Activated T-cell treated with anti-CD3 and anti-CD28 coated beads for 1 hour (primary cell): ENCODE measurements at places on chromosomes 11 and 22.

GRCh38 chr11:70066136-70066520 is 12.0 kb upstream of the ANO1 start:
- no peak for DNase-seq

DNA sequence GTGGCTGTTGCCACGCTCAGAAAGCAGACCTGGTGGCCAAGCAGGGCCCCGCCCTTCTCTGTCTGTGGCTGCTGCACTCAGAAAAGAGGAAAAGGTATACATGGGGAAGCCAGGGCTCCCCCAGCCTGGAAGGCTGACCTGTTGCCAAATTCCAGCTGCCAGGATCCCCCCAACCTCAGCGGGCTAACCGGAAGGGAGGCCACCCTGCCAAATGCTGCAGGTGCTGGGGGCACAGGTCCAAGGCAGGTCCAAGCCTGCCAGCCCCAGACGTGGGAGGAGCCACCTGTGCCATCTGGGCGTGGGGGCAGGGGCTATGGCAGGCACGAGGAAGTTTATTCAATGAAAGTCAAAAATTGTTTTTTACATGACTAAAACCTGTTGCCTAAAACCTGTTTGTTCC is 2.6 kb downstream of the NPTXR start:
- no peak for DNase-seq

DNA sequence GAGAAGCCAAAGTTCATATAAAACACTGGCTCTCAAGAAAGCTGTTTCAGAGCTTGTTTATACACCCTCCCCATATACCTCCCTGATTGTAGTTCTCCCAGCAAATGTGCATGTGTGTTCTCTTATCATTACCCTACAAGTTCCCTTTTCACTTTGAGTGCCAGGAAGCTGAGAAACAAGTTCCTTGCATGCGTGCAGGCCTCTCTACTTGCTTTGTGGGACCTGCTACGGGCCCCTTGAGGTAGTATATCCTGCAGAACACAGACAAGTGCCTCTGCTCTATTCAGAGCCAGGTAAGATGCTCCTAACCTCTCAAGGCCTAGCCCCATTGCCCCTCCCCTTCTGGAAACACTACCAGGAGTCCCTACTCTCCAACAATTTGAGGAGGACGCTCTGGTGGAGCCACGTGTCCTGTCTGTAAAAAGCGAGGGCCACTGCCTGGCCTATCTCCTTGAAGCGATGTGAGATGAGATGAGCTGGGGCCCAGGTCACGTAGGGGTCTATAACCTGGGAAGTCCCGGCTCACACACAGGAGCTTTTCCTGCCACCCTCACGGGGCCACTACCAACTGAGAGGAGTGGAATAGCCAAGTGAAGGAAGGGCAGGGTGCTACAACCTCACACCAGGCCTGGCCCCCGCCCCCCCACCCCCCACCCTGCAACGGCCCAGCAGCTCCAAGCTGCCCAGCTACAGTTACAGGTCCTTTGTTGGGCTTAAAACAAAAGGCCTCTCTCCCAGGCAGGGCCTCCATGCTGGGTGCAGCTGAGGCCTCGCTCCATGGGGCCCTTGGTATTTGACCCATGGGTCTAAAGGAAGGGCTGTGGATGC is 2.6 kb upstream of the ATP5MGL start:
- DNase-seq, result no peak

- DNase-seq, result no peak
Observed at GRCh38 chr11:1763336-1763795, 361 bp downstream of the CTSD start.

DNA sequence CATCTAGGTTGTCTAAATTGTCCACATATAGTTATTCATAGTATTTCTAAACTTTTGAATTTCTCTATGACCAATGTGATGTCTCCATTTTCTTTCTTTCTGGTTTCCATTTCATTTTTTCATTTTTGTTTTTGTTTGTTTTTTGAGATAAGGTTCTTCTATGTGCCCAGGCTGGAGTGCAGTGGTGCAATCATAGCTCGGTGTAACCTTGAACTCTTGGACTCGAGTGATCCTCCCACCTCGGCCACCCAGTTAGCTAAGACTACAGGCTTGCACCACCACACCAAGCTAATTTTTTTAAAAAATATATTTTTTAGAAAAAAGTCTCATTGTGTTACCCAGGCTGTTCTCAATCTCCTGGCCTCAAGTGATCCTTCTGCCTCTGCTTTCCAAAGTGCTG is 8.2 kb downstream of the GSTT4 start:
- no peak for DNase-seq

GRCh38 chr11:129896062-129896461 is 684 bp upstream of the NFRKB start:
- DNase-seq, result no peak

GRCh38 chr11:2816941-2817421 is 68.6 kb downstream of the CDKN1C start:
- no peak for DNase-seq

- DNase-seq, result peak; percentile 44
Observed at GRCh38 chr11:47980088-47980906, at the start of gene PTPRJ. PTPRJ (plus strand) TSS chr11:47980559; CDS start chr11:47980913, 354 bp downstream.

DNA sequence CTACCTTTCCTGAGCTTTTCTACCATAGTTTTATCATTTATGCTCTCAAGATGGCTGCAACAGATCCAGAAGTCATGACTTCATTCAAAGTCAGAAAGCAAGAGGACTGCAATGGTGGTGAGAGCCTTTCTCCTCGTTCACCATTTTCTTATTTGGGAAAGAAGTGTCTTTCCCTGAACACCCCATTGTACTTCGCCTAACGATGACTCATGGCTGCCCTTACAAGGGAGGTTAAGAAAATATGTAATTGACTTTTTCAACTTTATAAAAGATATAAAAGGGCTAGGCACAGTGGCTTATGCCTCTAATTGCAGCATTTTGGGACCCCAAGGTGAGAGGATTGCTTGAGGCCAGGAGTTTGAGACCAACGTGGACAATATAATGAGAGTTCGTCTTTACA is 541.7 kb downstream of the METTL15 start:
- DNase-seq, result no peak

DNA sequence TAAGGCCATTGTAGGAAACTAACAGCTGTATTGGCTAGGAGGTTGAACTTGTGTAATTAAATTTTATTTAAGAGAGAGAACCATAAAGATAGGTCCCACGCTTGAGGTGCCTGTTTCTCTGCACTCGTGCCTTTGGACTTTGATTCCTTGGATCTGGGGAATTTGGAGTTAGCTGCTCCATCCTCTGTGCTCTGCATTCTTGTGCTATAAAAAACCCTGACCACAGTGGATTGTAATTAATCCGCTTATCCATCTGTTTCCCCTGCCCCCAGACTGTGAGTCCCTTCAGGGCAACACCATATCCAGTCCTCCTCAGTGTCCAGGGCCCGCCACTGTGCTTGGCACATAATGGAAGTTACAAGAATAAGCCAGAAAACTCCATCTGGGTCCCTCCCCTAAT is 169.8 kb downstream of the SPON1 start:
- DNase-seq, result no peak

DNA sequence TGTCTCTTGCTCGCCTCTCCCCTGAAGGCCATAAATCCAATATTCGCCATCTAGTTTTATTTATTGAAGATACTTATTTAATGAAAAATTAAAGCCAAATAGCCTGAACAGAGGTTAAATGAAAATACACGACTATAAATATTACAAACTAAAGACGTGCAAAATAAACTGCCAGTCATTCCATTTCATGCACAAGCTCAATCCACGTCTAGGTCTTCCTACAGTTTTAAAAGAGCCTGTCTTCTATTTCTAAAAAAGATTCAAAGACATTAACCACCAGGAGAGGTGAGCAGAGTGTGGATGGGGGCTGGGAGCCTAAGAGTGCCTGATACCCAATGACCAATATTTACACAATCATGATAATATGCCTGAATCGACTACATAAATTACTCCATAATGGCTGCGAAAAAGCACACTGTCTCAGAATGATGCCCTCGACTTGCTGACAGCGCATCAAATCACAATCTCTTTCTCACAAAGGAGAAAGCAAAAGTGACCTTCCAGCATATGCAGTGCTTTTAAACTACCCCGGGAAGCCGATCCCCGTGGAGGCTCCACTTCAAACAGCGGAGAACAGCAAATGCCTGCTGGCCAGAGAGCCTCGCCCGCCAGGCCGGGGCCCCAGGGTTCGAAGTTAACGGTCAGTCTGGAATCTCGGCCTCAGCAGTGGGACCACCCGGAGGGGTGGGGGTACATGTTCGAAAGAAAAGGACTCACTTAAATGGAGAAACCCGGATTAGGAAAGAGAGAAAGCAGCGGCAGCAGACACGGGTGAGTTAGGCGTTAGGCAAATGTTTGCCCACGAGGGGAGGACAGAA is 1.7 kb downstream of the FCHSD2 start:
- no peak for DNase-seq

- no peak for DNase-seq
Observed at GRCh38 chr11:48052183-48053044, 72.1 kb downstream of the PTPRJ start.

GRCh38 chr11:74024261-74025029 is 15.6 kb upstream of the UCP3 start:
- no peak for DNase-seq

- no peak for DNase-seq
Observed at GRCh38 chr11:109388982-109389381, 33.0 kb upstream of the C11orf87 start.

- no peak for DNase-seq
Observed at GRCh38 chr11:35618497-35619115, 346 bp downstream of the FJX1 start.
